OCI-M1 (cell line): ENCODE measurements at places on chromosomes 12 and 14.

DNA sequence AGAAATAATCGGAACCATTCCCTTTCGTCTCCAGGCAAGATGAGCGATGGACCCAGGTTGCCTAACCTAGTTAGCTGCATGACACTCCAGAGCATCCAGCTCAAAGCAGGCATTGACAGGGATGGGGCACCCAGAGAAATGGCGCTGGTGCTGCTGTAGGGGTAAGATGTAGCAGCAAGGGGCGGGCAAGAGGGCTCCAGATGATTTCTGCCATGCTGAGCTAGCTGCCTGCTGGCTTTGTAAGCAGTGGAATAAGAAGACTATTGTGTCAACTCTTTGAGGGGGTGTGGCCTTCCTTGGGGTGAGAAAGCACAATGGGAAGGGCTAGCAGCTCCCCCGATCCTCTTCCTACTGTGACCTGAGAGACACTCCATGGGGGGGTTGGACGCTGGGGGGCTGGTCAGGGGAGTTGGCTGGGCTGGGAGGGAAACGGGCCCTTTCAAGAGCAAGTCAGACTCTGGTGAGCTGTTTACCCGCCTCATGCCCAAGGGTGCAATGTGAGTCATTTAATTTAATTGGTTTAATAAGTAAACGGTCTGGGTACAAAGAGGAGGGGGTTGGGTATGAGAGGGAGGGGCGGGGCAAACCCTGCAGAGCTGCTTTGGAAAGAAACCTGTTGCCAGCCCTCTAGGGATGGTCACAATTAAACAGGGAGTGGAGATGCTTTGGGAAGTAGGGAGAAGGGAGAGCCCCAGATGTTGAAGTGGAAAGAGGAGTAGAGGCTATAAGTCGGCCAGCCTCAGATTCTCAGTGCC lies 50.5 kb downstream of the B4GALNT3 start:
- DNase-seq: no peak

- no peak for DNase-seq
These were observed 5.9 kb downstream of the PSEN1 start for GRCh38 chr14:73142216-73142615.

DNA sequence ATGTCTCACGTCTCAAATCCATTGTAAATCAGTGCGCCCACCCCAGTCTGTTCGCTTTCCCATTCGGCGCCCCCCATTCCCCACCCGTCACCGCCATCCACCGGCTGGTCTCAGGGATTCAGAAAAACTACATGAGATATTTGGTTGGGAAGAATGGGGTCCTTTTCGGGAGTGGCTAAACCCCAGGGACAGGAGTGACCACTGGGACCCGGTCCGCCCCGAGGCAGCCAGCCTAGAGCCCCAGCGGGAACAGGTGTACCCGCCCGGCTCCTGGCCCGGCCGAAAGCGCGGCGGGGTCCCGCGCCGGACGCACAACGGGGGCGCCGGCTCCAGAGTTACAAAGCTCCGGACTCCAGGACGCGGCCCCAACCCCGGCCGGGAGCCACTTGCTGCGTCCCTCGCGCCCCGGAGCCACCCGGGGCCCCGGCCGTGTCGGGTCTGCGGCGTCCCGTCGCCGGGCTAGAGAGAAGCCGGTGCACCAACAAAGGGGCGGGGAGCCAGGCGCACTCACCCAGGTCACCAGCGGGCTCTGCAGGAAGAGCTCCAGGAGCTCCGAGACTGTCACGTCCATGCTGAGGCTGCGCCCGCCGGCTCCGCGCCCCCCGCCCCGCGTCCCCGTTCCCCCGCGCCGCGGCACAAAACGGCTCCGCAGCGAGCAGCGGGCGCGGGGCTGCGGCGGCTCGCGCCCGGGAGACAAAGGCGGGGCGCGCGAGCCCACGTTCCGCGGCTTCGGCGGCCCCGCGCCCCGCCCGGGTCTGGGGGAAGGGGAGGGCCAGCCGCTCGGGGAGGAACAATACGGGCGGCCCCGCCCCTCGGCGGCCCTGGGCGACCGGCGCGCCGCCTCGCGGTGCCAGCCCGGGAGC lies at the start of gene CCDC88C:
Gene CCDC88C, minus strand, starts transcription at position 701 of the 863 bp plus-strand sequence. Its CDS starts 130 bp downstream, at position 571.
- peak; percentile 66 for DNase-seq

DNA sequence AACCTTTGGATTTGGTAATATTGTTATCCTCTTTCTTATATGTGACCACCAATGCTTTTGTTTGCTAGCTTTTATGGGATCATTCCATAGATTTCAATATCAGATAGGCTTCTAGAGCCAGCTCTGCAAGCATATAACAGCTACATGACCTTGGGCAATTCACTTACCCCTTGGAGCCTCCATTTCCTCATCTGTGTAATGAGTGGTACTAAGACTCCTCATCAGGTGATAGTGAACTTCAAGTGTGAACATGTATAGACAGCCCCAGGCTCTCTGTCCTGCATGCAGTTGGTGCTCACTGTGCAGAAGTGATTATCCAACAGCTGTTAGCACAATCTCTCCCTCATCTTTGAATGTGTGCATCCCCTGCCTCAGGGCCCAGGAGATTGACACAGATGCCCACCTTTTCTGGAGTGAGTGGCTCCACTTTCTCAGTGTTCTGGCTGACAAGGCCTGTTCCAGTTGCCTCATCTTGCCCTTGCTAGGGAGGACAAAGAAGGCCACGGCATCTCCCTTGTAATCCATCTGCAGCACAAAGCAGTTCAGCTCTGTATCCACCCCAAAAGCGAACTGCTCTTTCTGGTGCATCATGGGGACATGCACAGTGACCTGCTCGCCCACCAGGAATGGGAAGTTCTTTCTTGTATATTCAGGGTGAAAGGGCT lies 9.2 kb downstream of the SERPINA9 start:
- DNase-seq: no peak

DNA sequence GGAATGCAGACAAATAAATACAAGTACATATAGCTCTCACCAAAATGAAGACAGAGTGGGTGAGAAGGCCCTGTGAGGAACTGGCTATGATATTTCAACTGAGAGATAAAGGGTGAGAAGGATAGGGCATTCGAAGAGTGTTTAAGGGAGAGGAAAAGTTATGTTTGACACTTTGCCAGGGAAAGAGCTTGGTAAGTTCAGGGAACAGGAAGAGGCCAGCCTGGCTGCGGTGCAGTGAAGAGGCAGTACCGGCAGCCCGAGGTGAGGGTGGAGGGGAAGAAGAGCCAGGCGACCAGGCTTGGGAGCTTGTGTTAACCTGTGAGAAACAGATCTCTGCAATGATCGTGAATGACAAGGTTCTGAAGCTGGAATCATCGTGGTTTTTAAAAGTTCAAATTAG lies 84.7 kb upstream of the RFX4 start:
- no peak for DNase-seq
